ENCODE measurements at places on chromosomes 7 and 10.

GRCh38 chr10:58399410-58399809 lies 14.2 kb downstream of the TFAM start:
- DNase-seq, result no peak

- no peak for DNase-seq
These were observed 74.8 kb downstream of the CDK1 start for GRCh38 chr10:60853107-60853506.

DNA sequence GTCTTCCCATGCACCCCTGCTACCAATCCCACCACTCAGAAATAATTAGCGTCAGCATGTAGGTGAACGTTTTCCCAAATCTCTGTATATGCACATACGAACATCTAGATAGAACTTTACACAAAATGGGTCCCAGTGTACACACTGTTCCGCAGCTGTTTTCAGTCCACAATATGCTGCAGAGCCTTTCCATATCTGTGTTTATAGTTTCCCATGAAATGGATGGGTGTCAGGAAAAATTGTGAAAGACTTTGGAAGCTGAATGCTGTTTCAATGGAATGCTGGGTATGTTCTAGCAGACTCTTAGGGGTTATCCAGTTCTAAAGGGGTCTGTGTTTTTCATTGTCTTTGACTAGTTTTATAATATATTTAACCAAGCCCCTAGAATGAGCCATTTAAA lies 13.8 kb downstream of the GRK5 start:
- DNase-seq, result no peak

- no peak for DNase-seq
These were observed 4.6 kb downstream of the SHOC2 start for GRCh38 chr10:110923856-110924493.

GRCh38 chr7:51607447-51607846 lies 290.8 kb upstream of the COBL start:
- DNase-seq, result no peak

GRCh38 chr7:1779445-1779844 lies 109.4 kb downstream of the ELFN1 start:
- DNase-seq, result no peak

DNA sequence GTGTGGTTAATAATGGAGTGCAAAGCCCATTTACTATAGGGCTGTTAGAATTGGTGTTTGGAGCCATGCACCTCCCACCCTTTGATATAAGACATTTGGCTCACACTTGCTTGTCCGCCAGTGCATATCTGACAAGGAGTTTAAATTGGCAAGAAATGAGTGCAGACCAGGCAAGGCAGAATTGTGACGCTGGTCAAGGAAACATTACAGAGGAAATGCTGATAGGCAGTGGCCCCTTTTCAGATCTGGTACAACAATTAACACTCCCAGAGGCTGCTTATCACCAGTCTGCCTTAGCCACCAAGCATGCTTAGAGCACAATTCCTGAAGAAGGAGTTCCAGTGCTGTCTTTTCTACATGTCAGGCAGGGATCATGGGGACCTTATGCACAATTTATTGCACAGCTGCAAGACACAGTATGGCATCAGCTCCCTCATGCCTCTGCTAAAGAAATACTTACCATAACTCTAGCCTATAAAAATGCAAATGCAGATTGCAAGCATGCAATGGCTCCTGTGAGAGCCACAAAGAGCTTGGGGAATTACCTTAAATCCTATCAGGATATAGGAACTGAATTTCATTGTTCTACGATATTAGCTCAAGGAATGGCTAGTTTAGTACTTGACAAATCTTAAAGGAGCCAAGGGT lies 35.2 kb downstream of the OR13A1 start:
- DNase-seq, result no peak

DNA sequence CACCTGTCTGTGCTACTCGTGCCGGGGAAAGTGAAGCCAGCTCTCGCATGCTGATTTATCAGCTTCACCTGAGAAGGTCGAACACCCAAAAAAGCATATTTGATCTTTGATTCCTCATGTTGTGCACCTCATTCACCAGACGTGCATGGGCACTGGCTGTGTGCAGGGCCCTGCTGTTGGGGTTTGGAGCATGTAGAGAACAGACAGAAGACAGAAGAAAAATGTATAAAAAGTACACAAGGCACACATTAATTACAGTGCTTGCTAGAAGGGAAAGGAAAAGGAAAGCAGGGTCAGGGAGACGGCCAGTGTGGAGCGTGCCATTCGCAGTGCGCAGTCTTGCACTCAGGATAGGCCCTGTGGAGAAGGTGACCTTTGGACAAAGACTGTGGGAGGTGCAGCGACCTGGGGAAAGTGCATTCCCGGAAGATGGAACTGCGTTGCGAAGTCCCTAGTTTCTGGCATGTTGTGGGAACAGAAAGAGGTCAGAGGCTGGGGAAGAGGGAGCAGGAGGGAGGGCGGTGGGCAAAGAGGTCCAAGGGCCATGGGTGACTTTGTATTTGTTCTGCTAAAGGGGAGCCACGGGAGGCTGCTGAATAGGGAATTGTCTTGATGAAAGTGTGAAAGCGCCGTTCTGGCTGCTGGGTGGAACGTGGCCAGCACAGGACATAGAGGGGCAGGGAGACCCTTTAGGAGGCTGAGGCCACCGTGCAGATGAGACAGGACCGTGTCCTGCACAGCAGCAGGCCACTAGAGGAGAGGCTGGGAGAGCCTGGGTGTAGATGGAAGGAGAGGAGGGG lies 232.8 kb downstream of the GLRX3 start:
- DNase-seq, result no peak

GRCh38 chr7:37068038-37068437 lies 343.7 kb upstream of the AOAH start:
- DNase-seq, result no peak

GRCh38 chr7:43313628-43314378 lies 201.4 kb downstream of the HECW1 start:
- no peak for DNase-seq

DNA sequence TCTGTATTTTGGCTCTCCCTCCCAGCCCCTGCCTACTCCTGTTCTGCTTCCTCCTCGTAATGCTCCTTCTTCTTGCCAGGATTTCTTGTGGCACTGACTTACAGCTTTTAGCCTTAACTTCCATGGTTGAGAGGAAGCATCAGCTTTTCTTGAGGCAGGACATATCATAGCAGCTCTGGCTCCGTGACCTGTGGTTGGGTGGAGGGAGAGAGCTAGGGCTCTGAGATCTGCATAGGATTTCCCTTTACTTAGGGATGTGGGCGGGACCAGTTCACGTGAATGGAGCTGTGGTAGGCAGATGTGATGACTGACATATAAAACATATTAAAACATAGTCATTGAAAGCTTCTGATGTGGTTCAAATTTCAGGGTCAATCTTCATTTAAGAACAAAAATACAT lies 10.6 kb upstream of the RAB11FIP2 start:
- no peak for DNase-seq

- DNase-seq, result no peak
These were observed 219.6 kb downstream of the ADARB2 start for GRCh38 chr10:1517684-1518083.

- no peak for DNase-seq
These were observed 12.9 kb upstream of the CRYGN start for GRCh38 chr7:151452680-151453325.

DNA sequence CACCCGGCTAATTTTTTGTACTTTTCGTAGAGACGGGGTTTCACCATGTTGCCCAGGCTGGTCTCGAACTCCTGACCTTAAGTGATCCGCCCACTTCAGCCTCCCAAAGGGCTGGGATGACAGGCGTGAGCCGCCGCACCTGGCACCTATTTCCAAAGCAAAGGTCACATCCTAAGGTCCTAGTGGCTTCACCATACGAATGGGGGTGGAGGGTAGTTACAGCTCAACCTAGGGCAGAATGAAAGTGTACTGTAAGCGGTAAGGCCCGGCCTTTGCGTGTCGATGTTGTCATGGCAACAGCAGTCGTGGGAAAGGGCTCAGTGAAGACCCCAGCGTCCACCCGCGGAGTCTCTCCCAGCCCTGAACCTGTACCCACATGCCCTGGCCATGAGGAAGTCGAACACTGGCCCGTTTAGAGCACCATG lies 1.6 kb upstream of the COX19 start:
- no peak for DNase-seq

DNA sequence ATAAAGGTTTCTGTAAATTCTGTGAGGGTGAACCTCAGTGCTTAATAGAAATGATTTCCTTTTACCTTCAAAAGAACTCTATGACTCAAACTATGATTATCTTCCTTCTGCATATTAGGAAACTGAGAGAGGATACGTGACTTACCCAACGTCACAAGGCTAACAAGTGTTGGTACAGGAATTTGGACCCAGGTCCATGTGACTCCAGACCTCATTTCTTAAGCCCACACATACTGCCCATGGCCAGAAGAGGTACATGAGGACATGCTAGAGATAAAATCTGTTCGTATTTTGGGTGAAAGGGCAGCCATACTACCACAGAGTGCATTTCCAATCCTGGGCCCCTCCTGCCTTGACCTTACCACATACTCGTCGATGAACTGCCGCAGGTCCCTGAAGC lies 61.5 kb upstream of the TM9SF3 start:
- DNase-seq, result no peak

DNA sequence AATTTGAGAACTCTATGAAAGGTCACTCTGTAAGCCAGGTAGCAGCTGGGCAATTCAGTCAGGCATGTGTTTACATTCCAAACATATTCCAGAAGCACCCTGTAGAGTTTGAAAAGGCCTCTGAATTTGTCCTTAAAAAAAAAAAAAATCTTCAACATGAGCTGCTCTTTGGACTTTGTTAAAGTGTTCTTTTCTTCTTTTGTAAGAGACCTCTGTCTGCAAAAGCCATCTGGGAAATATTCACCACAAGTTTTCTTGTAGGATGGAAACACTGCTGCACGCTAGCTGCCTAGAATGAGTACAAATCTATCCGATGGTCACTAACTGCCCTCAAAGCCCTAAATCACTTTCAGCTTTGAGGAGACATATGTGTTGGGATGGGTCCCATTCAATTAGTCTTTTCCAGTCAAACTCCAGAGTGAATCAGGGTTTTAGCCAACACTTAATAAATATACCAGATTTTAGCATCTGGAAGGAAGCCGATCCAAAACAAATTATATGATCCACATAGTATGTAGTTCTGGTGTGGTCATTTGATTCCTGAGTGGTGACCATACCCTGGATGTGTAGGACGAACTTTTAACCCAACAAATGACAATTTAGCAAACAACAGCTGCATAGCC lies 85.9 kb downstream of the CD36 start:
- no peak for DNase-seq

- DNase-seq, result no peak
These were observed 45.3 kb upstream of the RAPGEF5 start for GRCh38 chr7:22402250-22402649.

GRCh38 chr7:99139036-99139435 lies 4.9 kb downstream of the SMURF1 start:
- no peak for DNase-seq

GRCh38 chr10:3199488-3199887 lies 26.9 kb upstream of the PITRM1 start:
- DNase-seq, result no peak

DNA sequence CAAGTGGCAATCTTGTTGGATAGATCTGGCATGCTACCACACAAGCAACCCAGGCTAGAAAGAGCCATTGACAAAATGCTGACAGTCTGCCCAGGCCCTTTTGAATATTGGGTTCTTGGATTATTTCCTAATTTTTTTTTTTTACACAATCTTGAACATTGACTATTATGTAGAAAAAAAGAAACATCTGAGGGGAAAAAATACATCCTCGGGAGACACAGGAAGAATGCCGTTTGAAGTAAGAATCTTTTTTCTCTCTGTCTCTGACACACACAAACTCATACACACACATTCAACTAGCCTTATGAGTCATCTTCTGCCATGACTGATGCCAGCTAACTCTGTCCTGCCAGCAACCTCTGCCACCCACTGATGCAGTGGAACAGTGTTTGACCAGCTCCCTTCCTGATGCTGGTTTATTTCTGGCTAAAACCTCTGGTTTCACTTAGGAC lies 47.2 kb downstream of the SORBS1 start:
- DNase-seq, result no peak

GRCh38 chr10:67239864-67240497 lies 314.1 kb downstream of the LRRTM3 start:
- no peak for DNase-seq

- DNase-seq, result no peak
These were observed 75.5 kb downstream of the ZNF777 start for GRCh38 chr7:149385195-149385950.

DNA sequence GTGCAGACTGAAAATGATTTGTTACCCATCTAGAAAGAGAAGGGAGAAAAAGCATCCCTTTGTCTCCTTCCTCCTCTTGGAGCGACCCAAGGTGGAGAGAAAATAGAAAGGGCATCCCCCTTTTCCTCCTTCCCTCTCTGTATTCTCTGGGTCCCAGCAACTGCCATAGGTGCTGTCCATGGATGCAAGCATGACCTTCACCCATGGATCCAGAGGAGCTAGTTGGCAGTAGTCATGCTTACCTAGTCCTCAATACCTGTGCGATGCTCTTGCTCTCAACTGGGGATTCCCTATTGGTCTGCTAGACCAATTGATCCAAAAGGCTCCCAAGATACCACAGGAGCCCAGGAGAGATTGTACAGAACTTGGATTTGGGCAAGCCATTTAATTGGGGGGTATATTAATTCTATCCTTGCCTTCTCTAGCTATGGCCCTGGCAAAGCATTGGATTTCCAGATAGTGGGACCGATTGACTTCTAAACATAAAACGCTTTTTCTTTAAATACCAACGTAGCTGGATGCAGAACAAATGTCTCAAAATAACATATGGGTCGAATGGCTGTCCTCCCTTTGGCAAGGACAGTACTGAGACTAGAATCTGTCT lies 547.8 kb upstream of the IGFBP3 start:
- DNase-seq, result no peak

DNA sequence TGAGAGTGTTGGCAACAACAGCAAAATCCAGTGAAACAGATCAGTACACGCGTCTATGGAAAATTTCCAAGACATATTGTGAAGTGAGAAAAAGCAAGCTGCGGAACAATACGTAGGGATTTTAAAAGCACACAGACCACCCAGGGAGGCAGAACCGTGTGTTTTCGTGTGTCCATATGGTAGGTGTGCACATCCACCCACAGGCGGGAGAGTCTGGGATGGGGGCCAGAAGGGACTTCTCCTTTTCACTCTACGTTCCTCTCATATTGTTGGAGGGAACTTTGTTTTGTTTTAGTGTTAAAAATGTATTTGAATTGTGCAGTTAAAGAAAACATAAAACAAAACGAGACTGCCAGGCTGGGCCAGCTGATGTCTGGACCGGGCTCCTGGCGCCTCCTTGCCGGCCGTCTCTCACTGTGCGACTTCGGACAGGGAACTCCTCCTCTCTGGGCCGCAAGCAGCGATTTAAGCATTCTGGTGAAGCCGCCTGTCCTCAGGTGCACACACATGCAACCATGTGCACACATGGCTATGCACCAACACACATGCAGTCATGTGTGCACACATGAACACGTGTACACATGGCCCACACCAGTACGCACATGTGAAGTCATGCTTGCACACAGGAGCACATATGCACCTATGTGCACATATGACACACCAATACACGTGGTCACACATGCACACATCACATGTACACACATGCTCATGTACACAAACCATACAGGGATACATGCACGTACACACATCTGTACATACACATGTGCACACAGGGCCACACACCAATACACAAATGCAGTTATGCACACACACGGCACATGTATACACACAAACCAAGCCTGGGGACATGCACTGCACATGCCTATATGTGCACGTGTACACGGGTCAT lies 141.1 kb downstream of the ELFN1 start:
- DNase-seq, result no peak

GRCh38 chr7:142587578-142588191 lies 161.6 kb upstream of the PRSS1 start:
- DNase-seq, result no peak

GRCh38 chr10:7525314-7526016 lies 114.6 kb upstream of the SFMBT2 start:
- DNase-seq, result peak; percentile 21

Data from activated CD4-positive, alpha-beta T cell treated with anti-CD3 and anti-CD28 coated beads for 1 hour (primary cell).